ENCODE measurements at places on chromosomes 3 and 15.

DNA sequence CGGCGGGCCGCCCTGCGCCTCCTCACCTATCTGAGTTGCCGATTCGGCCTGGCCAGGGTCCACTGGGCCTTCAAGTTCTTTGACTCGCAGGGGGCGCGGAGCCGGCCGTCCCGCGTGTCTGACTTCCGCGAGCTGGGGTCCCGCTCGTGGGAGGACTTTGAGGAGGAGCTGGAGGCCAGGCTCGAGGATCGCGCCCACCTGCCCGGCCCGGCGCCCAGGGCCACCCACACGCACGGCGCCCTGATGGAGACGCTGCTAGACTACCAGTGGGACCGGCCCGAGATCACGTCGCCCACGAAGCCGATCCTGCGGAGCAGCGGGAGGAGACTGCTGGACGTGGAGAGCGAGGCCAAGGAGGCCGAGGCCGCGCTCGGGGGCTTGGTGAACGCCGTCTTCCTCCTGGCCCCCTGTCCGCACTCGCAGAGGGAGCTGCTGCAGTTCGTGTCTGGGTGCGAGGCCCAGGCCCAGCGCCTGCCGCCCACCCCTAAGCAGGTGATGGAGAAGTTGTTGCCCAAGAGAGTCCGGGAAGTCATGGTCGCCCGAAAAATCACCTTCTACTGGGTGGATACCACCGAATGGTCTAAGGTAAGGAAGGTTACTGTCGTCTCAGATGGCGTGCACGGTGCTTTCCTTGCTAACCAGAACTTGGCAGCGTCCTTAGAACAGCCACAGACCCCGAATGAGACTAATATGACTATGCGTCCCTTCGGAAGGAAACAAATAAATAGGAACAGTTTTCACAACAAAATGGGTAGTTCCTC lies 567 bp downstream of the TICRR start:
- no peak for DNase-seq
- H3K27me3 ChIP-seq: peaks cover 2% of the 10 kb centered on the region
- peaks cover 26% of the 10 kb centered on the region for H3K4me1 ChIP-seq
- peak overlapping the region; percentile 82 for H3K4me3 ChIP-seq

- DNase-seq: no peak
- H3K27me3 ChIP-seq: peaks cover 2% of the 10 kb centered on the region
- no peaks in the 10 kb centered on the region for H3K4me1 ChIP-seq
- no peak overlapping the region for H3K4me3 ChIP-seq
- H3K36me3 ChIP-seq: no peaks in the 10 kb centered on the region
Measured at GRCh38 chr15:74831813-74832495, 5.5 kb downstream of the CPLX3 start.

GRCh38 chr3:133367956-133368355 lies 31.9 kb upstream of the BFSP2 start:
- no peaks in the 10 kb centered on the region for H3K4me1 ChIP-seq
- DNase-seq: peak; percentile 40
- no peak overlapping the region for H3K4me3 ChIP-seq
- H3K27me3 ChIP-seq: peaks cover 33% of the 10 kb centered on the region
- H3K27ac ChIP-seq: no peak overlapping the region
- no peaks in the 10 kb centered on the region for H3K36me3 ChIP-seq

- no peaks in the 10 kb centered on the region for H3K4me1 ChIP-seq
- DNase-seq: no peak
- H3K36me3 ChIP-seq: no peaks in the 10 kb centered on the region
- H3K27me3 ChIP-seq: no peaks in the 10 kb centered on the region
Measured at GRCh38 chr3:65919826-65920225, 118.9 kb downstream of the MAGI1 start.

GRCh38 chr15:60591496-60592370 lies 112.8 kb upstream of the ICE2 start:
- H3K27ac ChIP-seq: peak overlapping the region; percentile 47
- H3K27me3 ChIP-seq: peaks cover 17% of the 10 kb centered on the region
- DNase-seq: peak; percentile 86
- H3K4me1 ChIP-seq: peaks cover 35% of the 10 kb centered on the region
- H3K36me3 ChIP-seq: peaks cover 3% of the 10 kb centered on the region

GRCh38 chr3:137075020-137075419 lies 117.2 kb downstream of the IL20RB start:
- no peak for DNase-seq
- no peaks in the 10 kb centered on the region for H3K4me1 ChIP-seq
- no peaks in the 10 kb centered on the region for H3K36me3 ChIP-seq
- no peak overlapping the region for H3K27ac ChIP-seq
- H3K27me3 ChIP-seq: peaks cover 35% of the 10 kb centered on the region
- no peak overlapping the region for H3K4me3 ChIP-seq

GRCh38 chr3:49157289-49157688 lies 8.8 kb downstream of the CCDC71 start:
- no peaks in the 10 kb centered on the region for H3K4me1 ChIP-seq
- H3K27me3 ChIP-seq: no peaks in the 10 kb centered on the region
- no peak overlapping the region for H3K27ac ChIP-seq
- no peak overlapping the region for H3K4me3 ChIP-seq
- H3K36me3 ChIP-seq: no peaks in the 10 kb centered on the region

- H3K36me3 ChIP-seq: no peaks in the 10 kb centered on the region
- no peak overlapping the region for H3K27ac ChIP-seq
- H3K4me1 ChIP-seq: no peaks in the 10 kb centered on the region
- H3K4me3 ChIP-seq: no peak overlapping the region
Measured at GRCh38 chr3:24538891-24539290, 44.2 kb upstream of the THRB start.

- H3K27ac ChIP-seq: no peak overlapping the region
- H3K4me3 ChIP-seq: no peak overlapping the region
- H3K36me3 ChIP-seq: peaks cover 37% of the 10 kb centered on the region
Measured at GRCh38 chr3:73401616-73402279, 223.0 kb downstream of the PDZRN3 start.

DNA sequence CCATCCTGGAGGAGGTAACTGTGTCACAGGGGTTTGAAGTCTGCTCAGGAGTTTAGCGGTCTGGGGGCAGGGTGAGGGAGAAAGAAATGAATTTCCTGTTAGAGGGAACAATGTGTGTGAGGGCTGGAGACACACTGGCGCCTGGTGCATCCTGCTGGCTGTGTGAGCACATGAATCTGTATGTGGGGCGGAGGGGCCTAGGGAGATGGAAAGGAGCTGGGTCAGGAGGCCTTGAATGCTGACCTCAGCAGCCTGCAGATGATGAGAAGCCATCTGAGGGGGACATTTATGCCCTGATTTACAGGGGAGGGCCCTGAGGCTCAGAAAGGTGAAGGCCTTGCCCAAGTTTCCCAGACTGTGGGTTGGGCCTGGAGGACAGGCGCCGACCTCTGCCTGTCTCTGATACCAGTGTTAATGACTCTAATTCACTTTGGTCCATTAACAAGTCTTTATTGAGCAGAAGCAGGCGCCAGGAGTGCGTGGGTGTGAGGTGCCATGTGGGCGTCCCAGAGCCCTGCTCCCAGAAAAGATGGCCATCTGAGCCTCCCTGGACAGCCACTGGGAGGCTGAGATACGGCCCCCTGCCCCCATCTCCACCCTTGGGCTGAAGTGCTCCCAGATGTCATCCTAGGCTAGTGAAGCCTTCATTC lies 34.8 kb downstream of the LINGO1 start:
- H3K27ac ChIP-seq: no peak overlapping the region
- H3K4me1 ChIP-seq: no peaks in the 10 kb centered on the region
- no peaks in the 10 kb centered on the region for H3K27me3 ChIP-seq
- H3K4me3 ChIP-seq: no peak overlapping the region

- peaks cover 24% of the 10 kb centered on the region for H3K36me3 ChIP-seq
- no peaks in the 10 kb centered on the region for H3K27me3 ChIP-seq
- peak; percentile 56 for DNase-seq
- H3K27ac ChIP-seq: no peak overlapping the region
- no peak overlapping the region for H3K4me3 ChIP-seq
- peaks cover 2% of the 10 kb centered on the region for H3K4me1 ChIP-seq
Measured at GRCh38 chr15:99170476-99171065, 65.7 kb downstream of the SYNM start.

GRCh38 chr15:75425966-75426500 lies 25.5 kb downstream of the SIN3A start:
- H3K27me3 ChIP-seq: no peaks in the 10 kb centered on the region
- no peaks in the 10 kb centered on the region for H3K4me1 ChIP-seq
- no peak overlapping the region for H3K27ac ChIP-seq
- no peak for DNase-seq
- no peak overlapping the region for H3K4me3 ChIP-seq

GRCh38 chr15:25091421-25092158 lies 136.8 kb downstream of the SNRPN start:
- H3K36me3 ChIP-seq: peaks cover 79% of the 10 kb centered on the region
- H3K27ac ChIP-seq: no peak overlapping the region
- no peaks in the 10 kb centered on the region for H3K27me3 ChIP-seq
- no peaks in the 10 kb centered on the region for H3K4me1 ChIP-seq
- DNase-seq: peak; percentile 53
- no peak overlapping the region for H3K4me3 ChIP-seq

DNA sequence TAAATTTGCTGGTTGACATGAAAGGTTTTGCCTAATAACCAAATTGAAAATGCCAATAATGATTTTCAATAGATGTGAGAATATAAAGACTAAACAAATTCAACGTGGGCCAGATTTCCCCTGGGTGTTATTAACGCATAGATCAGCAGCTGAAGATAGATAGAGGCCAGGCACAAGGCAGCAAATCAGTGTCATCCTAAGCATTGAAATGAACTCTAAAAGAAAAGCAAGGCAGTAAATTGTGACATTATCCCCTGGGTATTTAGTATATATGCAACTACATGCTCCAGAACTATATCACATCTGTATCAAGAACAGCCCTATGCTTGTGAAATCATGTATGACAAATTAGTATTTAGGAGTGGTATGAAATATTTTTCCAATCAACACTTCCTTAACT lies 167.1 kb upstream of the EPHA3 start:
- H3K4me1 ChIP-seq: no peaks in the 10 kb centered on the region
- H3K27me3 ChIP-seq: no peaks in the 10 kb centered on the region
- no peaks in the 10 kb centered on the region for H3K36me3 ChIP-seq
- no peak overlapping the region for H3K4me3 ChIP-seq
- no peak overlapping the region for H3K27ac ChIP-seq
- no peak for DNase-seq

- no peak for DNase-seq
- H3K4me1 ChIP-seq: no peaks in the 10 kb centered on the region
- no peak overlapping the region for H3K27ac ChIP-seq
- no peaks in the 10 kb centered on the region for H3K27me3 ChIP-seq
- H3K36me3 ChIP-seq: no peaks in the 10 kb centered on the region
Measured at GRCh38 chr3:26964313-26964712, 341.7 kb downstream of the LRRC3B start.

GRCh38 chr15:52233405-52233804 lies 42.2 kb upstream of the GNB5 start:
- no peaks in the 10 kb centered on the region for H3K36me3 ChIP-seq
- no peak for DNase-seq
- H3K27ac ChIP-seq: peak overlapping the region; percentile 71

DNA sequence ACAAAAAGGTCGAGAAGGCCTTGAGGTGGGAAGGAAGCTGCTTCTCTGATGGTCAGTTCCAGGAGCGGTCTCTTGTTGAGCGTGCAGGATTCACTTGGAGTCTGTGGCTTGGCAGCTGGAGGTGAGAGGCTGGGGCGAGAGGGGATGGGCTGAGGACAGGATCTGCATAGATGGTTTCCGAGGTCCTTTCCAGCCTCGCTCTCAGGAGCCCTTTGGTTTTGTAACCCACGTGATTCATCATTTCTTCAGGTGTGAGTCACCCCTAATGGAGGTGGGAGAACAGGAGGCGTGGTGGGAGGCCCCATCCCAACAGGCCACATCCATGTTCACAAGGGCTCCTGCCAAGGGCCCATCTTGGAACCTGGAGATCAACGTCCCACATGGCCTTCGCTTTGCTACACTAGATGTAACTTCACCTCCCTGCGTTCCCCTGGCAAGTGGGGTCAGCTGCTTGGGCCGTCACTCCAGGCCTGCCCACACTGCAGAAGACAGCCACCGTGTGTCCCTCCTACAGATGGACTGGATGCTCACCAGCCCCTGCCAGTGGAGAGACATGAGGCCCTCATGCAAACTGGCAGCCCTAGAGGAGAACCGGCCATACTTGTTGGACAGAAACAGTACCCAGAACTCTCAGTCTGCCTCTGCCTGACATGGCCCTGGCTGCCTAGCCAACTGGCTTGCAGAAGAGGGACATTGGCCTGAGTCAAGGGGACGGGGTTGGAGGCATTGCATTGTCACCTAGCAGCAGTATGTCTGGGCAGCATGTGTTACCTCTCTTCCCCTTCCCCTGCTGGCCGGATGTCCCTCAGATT lies 1.6 kb upstream of the PCSK6 start:
- no peak overlapping the region for H3K27ac ChIP-seq
- H3K36me3 ChIP-seq: no peaks in the 10 kb centered on the region
- no peaks in the 10 kb centered on the region for H3K4me1 ChIP-seq
- H3K4me3 ChIP-seq: peak overlapping the region; percentile 60
- DNase-seq: peak; percentile 70
- peaks cover 73% of the 10 kb centered on the region for H3K27me3 ChIP-seq

DNA sequence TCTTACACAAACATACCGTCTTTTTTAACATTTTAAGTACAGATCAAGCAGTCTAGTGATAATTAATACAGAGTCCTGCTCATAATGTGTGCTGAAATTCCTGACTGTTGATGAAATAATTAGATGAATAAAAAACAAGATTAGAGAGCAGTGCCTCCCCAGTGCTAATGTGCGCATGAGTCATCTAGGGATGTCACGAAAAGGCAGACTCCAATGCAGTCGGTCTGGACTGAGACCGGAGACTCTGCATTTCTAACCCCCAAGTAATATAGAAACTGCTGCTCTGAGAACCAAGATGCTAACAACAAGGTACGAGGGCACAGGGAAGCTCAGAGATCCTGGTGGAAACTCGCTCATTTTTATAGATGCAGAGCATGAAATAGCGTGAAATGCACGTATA lies 61.4 kb downstream of the COL8A1 start:
- DNase-seq: no peak
- H3K4me1 ChIP-seq: peaks cover 86% of the 10 kb centered on the region
- peaks cover 85% of the 10 kb centered on the region for H3K36me3 ChIP-seq
- peak overlapping the region; percentile 15 for H3K4me3 ChIP-seq
- peak overlapping the region; percentile 89 for H3K27ac ChIP-seq
- no peaks in the 10 kb centered on the region for H3K27me3 ChIP-seq

- no peaks in the 10 kb centered on the region for H3K27me3 ChIP-seq
- H3K4me1 ChIP-seq: peaks cover 16% of the 10 kb centered on the region
- H3K4me3 ChIP-seq: no peak overlapping the region
Measured at GRCh38 chr3:37237252-37237651, 62.9 kb upstream of the LRRFIP2 start.

- H3K27me3 ChIP-seq: peaks cover 12% of the 10 kb centered on the region
- H3K4me1 ChIP-seq: peaks cover 4% of the 10 kb centered on the region
- DNase-seq: no peak
- H3K4me3 ChIP-seq: no peak overlapping the region
Measured at GRCh38 chr15:68734352-68734751, 86.3 kb downstream of the ANP32A start.

- DNase-seq: no peak
- no peak overlapping the region for H3K27ac ChIP-seq
- H3K36me3 ChIP-seq: no peaks in the 10 kb centered on the region
- H3K27me3 ChIP-seq: peaks cover 41% of the 10 kb centered on the region
- no peak overlapping the region for H3K4me3 ChIP-seq
Measured at GRCh38 chr15:58115692-58116091, 22.5 kb upstream of the AQP9 start.

All from osteocyte (in vitro differentiated cells).